ENCODE measurements at places on chromosomes 1 and 21.

- DNase-seq = no peak
Measured at GRCh38 chr1:29569971-29570634, 333.8 kb downstream of the PTPRU start.

GRCh38 chr1:33180226-33180910 is 1.5 kb downstream of the TRIM62 start:
- peak; percentile 44 for DNase-seq

DNA sequence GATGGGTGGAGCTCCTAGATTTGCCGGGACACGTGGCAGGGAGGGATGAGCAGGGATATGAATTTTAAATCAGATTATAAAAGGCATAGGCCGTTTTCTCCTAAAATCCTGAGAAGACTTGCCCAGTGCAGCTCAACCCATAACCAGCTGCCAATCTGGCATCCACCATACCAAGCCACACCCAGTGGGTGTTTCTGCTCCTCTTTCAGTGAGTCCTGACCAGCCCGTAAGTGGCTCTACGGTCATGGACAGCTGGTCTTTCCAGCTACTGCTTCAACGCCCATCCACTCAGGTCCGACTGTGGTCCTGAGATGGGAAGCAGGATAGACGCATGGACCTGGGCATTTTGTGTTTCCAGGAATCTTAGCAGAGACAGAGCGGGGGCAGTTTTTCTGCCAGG is 107.2 kb downstream of the LAMC2 start:
- DNase-seq = no peak

GRCh38 chr1:21321963-21322680 is 31.9 kb upstream of the ECE1 start:
- DNase-seq = no peak

DNA sequence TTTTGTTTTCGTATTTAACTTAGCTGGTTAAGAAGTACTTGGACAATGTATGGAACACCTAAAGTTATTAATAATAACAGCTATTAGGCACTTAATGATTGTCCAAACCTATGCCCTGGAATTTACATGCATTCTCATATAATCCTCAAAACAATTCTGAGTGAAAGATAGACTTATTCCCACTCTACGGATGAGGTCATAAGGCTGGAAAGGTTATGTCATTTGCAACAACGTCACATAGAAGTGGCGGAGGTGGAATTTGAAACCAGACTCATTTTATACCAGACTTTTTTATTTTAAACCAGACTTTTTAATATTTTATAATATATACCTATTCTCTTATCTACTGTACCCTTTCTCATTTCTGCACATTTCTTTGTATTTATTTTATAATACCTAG is 8.4 kb downstream of the LRRC8D start:
- no peak for DNase-seq

- no peak for DNase-seq
Measured at GRCh38 chr1:9705337-9706093, 54.0 kb downstream of the PIK3CD start.

- DNase-seq = no peak
Measured at GRCh38 chr1:48093147-48093546, 96.0 kb upstream of the TRABD2B start.

GRCh38 chr1:43437031-43437973 is 16.4 kb downstream of the HYI start:
- no peak for DNase-seq

DNA sequence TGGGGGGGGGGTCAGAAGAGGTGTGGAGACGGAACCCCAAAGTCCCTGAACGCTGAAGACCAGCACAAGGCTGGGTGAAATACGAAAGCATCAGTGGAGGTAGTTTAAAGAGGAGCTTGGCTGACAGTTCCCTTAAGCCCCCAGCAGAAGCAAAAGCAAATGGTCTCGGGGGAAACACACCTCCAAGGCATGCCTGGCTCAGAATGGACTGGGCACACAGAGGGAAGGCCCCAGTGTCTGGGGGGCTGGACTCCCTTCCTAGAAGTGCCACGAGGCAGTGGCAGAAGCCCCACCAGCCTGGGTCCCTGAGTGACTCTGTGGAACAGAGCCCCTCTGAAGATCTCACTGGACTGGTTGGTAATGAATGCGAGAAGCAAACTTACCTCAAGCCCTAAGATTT is 43.9 kb downstream of the UBE2G2 start:
- DNase-seq = no peak

DNA sequence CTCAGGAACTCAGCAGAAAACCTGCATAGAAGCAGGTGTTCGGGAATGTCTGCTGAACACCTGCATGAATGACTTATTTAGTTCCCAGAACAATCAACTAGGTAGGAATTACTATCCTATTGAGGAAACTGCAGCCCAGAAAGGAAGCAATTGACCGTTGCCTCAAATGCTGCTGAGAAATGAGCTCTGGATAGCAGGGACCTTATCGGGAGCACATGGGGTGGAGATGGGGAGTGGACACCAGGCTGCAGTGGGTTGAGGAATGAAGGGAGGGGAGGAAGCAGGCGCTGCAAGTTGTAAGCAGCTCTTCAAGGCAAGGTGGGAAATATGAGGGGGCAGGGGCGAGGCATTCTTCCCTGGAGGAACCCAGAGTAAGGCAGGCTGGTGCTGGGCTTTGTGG is 10.8 kb upstream of the CDCP2 start:
- DNase-seq = no peak

All from stimulated activated CD8-positive, alpha-beta memory T cell treated with anti-CD3 and anti-CD28 coated beads, Interleukin-4, amount 100 ng/mL, for 1 hour (primary cell).